Type B pancreatic cell (in vitro differentiated cells): ENCODE measurements at places on chromosomes 13 and 19. TPM values are rescaled to one million over a fixed set of nuclear protein-coding genes. Genes with fewer than 3 reads are reported as not detected.

The HAUS5 gene
- 19.5 and 42.6 TPM in 2 replicates for total RNA-seq

The KANK3 gene
- 1.6 and 3.1 TPM in 2 replicates for total RNA-seq

- no peak for DNase-seq
Observed at GRCh38 chr19:16571822-16572331, 338 bp downstream of the SLC35E1 start.

DNA sequence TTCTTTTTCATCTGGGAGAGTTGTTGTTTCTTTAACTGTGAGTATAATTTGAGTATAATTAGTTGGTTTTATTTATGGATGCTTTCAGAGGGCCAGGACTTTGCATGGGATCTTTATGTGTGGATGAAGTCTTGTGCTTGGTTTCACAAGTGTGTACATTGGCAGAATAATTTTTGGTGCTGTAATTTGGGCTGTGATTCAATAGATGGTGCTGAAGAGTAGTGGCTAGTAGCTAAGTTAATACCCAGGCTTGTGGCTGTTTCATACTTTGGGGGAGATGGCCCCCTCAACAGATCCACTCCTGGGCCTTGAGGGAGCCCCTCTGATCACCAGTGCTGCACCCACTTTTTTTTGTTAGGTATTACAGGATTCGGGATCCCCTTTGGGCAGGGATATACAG lies 1142.4 kb downstream of the SLITRK1 start:
- DNase-seq, result no peak

DNA sequence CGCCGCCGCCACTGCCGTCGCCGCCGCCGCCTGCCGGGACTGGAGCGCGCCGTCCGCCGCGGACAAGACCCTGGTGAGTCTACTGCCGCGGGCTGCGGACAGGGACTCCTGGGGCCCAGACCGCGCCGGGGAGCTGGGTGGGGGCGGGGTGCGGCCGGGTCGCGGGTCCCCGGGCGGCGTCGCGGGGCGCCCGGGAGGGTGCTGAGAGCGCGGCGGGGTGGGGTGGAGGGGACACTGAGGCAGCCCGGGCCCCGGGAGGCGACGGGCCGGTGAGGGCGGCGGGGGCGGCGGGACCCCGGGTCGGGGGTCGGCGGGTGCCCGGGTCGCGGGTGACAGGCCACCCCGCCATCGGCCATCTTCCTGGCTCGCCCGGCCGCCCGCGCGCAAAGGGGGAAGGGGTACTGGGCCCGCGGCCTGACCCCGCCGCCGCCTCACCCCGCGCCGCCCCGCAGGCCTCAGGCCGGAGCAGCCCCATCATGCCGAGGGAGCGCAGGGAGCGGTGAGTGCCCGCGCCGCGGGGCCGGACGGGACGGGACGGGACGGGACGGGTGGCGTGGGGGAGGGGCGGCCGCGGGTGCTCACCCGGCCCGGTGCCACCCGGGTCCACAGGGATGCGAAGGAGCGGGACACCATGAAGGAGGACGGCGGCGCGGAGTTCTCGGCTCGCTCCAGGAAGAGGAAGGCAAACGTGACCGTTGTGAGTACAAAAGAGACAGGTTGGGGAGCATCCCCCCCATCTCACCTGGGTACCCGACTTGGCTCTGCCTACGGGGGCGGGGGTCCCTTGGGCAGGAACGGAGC lies 489 bp downstream of the CCNE1 start:
- no peak for DNase-seq

- no peak for DNase-seq
Observed at GRCh38 chr13:97327506-97328221, 105.5 kb downstream of the MBNL2 start.
